Cerebellar cortex (tissue), 1 donor: ENCODE measurements at places on chromosomes 3 and 15.
A peak's percentile ranks its signal among the peaks of the same experiment; 100 is the strongest.

- DNase-seq: no peak
Measured at GRCh38 chr3:76132154-76132470, 346.8 kb upstream of the ZNF717 start.

GRCh38 chr3:185900228-185900627 lies 37.6 kb downstream of the TRA2B start:
- DNase-seq: peak; percentile 4

- no peak for DNase-seq
Measured at GRCh38 chr3:114405202-114405990, 111.6 kb downstream of the TIGIT start.

DNA sequence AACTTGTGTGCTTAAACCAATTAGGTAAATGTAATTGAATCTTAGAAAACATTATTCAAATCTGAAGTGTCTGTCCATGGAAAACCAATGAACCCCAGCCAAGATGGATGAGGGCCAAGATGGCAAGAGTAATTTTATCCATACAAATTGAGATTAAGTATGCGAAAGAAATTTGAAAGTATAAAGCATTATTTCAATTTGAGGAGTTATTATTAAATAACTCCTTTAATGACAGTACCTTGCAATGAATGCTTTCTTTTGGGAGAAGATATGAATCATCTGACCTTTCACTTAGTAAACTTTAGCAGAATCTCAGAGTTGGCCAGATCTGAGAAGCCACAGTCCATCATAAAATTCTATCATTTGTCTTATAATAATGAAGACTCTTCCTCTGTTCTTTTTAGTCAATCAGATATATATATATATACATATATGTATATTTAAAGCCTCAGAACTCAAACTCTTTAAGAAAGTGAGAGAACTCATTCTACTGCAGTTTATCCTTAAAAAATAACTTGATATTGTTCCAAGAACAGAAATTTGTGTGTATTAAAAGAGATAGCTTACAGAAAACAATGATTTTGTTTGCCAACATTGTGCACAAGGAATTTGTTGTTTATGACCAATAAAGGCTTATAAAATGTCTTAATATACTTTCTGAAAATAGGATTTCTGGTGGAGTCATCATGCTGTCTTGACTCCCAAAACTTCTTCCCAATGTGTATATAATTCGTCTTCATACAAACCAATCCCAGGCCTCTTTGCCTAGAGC lies 434.8 kb upstream of the THBS1 start:
- DNase-seq: no peak

GRCh38 chr3:126530171-126531050 lies 6.5 kb downstream of the CHST13 start:
- no peak for DNase-seq

DNA sequence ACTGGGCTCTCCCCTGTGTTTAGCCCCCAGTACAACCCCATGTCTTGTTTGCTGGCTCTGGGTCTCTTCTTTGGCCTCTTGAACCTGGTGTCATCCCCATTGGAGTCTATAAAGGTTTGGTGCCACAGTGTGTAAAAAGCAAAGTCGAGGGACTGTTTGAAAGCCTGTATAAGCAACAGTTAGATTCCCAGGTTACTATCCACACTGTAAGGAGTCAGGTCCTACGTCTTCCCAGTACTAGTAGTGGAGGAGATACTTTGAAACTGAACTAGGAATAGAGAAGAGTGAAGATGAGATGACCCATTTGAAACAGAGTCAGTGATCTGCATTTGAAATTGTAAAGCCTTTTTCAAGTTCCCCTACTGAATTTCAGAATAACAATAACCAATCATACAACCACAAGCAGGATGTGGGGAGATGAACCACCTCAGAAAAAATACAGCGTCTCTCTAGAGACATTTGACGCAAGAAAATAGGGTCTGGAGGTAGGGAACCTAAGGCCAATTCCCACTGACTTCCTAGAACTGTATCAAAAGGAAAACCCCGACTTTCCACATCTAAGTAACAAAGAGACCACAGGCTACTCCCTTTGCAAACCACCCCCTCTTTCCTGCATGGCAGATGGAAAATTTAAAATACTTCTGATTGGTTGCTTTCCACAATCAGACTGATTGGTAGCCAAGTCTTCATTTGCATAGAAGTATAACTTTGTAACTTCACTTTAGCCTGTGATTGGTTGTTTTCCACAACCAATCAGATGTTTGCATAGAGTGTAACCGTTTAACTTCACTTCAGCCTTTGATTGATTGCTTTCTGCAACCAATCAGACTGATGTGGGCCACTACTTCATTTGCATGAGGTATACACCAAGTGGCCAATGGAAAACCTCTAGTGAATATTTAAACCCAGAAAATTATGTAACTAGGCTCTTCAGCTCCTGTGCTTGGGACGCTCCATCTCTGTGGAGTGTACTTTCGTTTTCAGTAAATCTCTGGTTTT lies 49.9 kb upstream of the NEDD4 start:
- DNase-seq: no peak

DNA sequence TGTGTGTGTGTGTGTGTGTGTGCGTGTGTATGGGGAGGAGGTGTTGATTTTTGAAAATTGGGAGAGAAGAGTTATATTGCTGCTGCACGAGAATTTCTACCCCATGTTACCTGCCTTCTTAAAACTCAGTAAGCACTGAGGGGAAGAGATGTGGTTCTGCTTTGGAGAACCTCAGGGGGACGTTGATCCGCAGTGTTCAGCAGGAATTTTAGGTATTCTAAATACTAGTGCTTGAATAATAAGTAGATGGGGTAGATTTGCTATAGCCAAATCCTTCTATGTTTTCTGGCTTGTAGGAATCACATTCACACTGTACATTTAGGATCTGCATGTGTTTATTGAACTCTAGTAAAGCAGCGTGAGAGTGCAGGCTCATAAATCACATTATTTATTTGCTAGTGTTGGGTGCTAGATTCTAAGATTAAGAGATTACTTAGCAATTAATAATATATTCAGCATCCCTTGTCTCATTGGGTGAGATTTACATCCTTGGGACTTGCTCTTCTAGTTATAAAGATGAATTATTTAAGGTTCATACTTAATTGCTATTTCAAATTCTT lies 268.1 kb downstream of the MFSD1 start:
- DNase-seq: no peak

GRCh38 chr15:78264304-78265136 lies at the start of gene DNAJA4:
Gene DNAJA4, plus strand, starts transcription at chr15:78264562. Its CDS starts 202 bp downstream, at chr15:78264764.
- peak; percentile 50 for DNase-seq

DNA sequence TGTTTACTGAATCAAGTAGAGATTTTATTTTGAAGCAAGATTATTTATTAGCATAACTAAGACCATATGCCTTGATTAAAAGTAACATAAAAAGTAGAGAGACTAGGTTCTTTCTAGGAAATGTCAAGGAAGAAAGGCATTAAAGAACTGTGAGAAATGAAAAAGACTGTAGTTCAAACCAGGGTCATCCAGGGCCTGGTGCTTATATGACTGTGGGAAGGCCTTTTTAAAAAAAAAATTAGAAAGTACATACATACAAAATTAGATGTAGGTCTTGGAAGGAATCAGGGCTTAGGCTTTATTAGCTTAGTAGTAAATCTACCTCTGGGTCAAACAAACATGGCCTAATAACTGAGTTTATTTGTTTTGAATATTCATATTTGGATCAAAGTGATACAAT lies 173.9 kb upstream of the TBL1XR1 start:
- no peak for DNase-seq

- no peak for DNase-seq
Measured at GRCh38 chr15:92502930-92503857, 109.5 kb downstream of the ST8SIA2 start.
